ENCODE measurements at places on chromosomes 7 and 10.

DNA sequence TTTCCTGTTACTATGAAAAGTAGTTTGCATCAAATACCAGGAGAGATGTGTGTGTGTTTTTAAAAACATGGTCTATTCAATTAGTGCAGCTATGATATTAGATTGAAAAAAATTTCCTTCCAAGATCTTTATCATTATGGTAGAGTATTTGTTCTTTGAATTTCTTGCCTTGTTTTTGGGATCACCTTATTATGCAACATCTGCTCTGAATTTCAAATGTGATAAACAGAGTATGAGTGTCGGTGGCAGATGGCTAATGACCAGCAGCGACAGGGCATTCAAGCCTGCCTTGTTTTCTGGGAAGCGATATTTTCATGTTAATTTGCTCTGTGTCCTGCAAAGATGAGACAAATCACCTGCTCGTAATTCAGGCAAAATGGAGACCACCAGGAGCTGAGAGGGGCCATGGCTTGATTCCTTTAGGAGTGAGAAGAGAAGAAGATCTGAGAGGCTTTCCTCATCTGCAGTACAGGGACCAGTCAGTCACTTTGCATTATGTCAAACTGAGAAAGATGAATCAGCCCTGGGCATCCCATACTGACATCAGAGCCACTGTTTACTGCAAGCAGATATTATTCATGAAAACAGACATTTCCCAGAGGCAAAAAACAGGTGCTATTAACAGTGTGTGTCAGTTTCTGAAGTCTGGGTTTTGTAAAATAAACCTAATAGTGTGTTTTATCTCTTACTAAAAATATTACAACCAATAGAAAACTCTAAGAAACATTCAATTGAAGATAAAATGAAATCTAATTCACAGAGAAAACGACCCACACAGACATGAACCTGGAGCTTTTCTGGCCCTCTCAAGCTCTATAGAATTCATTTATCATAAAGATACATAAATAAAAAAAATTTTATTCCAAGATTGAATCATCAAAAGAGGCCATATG is 67.6 kb downstream of the CDK6 start:
- DNase-seq: no peak

- no peak for DNase-seq
These were observed 161.7 kb downstream of the AKR1D1 start for GRCh38 chr7:138237995-138238394.

GRCh38 chr10:121460733-121461132 is 137.5 kb downstream of the FGFR2 start:
- DNase-seq: no peak

- DNase-seq: no peak
These were observed 121.2 kb downstream of the WDFY4 start for GRCh38 chr10:48805848-48806247.

DNA sequence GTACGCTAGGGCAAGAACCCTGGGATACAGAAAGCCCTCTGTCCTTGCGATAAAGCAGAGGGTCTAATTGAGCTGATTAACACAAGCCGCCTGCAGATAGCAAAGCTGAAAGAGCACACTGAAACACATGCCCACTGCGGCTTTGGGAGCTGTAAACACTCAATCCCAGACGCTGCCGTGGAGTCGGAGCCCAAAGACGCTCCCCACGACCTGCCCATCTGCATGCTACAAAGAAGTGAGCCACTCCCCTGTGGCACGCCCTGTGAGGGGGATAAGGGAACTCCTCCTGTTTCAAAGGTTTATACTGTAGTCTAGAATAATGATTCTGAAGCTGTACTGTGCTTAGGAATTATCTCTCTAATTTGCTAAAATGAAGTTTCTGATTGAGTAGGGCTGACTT is 985.6 kb upstream of the GHITM start:
- no peak for DNase-seq

- no peak for DNase-seq
These were observed 152.7 kb upstream of the NRP1 start for GRCh38 chr10:33487014-33487776.

- no peak for DNase-seq
These were observed 212.8 kb downstream of the ZNF365 start for GRCh38 chr10:62587011-62587410.

DNA sequence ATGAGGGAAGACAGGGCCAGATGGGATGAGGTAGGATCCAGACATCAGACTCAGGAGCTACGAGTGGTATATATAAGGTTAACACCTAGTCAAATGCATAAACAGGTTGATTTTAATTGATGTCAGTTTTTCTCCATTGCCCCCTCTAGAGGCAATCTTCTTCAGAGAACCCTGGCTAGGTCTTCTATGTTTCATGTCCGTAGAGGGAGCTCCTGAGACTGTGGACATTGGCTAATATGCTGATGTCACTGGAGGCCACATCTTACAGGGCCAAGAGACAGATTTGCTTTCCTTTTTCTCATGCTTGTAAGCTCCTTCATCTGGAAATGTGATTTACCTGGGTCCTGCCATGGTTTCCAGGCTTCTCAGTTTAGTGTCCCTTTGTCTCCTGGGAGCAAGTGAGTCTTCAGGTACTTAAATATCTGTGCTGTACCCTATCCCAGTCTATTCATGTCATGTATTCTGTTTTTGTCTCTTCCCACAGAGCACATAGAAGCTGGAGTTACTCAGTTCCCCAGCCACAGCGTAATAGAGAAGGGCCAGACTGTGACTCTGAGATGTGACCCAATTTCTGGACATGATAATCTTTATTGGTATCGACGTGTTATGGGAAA is 161.6 kb upstream of the PRSS1 start:
- DNase-seq: no peak

DNA sequence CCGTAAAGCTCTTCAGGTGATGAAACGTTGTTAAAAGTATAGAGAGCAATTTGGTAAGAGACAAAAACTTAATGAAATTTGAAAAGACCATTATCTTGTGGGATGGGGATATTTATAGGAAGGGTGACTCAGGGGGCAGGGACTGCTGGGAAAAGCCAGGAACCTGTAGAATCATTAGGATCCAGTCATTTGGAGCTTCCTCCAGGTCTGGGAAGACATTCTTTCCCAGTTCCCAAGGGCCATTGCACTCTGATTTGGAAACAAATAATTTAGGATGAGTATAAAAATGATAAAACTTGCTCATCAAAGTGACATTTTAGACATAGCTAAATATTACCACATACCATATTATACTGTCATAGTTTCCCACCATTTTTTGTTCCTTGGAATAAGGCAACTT is 143.9 kb downstream of the PFKFB3 start:
- no peak for DNase-seq

DNA sequence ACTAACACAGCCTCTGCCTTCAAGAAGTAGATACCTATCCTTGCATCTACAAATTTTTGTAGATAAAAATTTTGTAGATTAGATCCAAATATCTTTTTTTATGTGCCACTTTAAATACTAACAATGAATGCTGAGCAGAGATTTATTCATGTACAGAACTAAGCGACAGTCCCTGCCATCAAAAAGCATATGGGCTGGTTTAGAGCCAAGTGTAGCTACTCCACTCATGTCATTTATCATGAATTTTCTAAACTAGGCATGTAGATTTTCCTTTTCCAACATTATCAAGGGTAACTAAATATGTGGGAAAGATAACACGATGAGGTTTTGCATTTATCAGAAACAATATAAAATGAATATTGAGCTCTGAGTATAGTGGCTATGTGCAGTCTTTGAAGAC is 857.5 kb downstream of the XPNPEP1 start:
- DNase-seq: no peak

- no peak for DNase-seq
These were observed 706 bp downstream of the BUB3 start for GRCh38 chr10:123154711-123155505.

DNA sequence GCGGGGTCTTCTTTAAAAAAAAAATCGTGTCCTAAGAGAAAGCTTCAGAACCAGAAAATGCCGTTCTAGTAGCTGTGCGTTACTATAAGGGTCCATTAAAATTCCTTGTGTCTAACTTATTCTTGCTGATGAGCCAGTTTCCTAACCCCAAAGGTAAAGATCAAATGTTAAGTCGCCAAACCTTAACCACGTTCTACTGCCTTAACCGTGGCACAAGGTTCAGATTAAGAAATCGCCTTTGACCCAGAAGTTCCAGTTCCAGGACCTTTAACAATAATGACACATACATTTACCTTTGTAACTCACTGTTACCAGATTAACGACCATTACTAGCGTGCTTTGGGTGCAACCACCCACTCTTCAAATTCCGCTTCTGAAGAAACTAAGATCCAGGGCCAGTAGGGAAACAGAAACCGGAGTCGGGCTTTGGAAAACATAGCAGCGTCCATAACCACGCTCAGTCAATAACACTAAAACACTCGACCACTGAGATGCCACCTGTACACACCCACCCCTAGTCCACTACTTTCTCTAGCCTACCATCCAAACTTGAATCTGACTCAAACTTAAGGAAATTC is 620 bp downstream of the BET1 start:
- DNase-seq: peak; percentile 25

GRCh38 chr7:126443951-126444350 is 808.8 kb downstream of the GRM8 start:
- no peak for DNase-seq

DNA sequence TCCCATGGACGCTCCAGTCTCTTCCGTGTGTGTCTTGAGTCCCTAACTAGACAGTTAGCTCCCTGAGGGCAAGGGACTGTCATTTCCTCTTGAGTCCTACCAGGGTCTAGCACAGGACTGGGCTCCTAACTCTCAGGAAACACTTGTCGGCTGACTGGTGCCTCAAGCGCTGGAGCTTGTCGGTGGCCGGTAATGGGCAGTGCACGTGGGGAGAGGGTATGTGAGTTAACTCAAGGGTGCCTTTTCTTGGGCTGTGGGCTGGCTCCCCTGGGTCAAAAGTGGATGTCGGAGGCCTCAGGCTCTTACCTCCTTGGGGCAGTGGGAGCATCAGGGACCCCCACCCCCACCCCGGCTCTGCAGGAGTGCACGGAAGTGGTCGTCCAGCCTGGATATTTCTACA is 32.9 kb downstream of the ZNF775 start:
- DNase-seq: no peak

- no peak for DNase-seq
These were observed 119.6 kb downstream of the SORBS1 start for GRCh38 chr10:95441547-95441923.

- no peak for DNase-seq
These were observed 53.6 kb upstream of the WNT16 start for GRCh38 chr7:121275204-121275603.

- DNase-seq: no peak
These were observed 83.5 kb upstream of the PRKG1 start for GRCh38 chr10:50990568-50991455.

GRCh38 chr10:83677795-83678194 is 461.5 kb upstream of the GHITM start:
- DNase-seq: no peak

DNA sequence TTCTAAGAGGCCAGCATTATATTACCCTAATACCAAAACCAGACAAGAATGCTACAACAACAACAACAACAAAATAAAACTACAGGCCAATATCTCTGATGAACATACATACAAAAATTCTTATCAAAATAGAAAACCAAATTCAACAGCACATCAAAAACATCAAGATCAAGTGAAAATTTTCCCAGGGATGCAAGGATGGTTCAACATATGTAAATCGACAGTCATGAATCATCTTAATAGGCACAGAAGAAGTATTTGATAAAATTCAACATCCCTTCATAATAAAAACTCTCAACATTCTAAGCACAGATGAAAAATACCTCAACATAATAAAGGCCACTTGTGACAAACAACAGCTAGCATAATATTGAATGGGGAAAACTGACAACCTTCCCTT is 75.3 kb downstream of the JMJD1C start:
- DNase-seq: no peak

DNA sequence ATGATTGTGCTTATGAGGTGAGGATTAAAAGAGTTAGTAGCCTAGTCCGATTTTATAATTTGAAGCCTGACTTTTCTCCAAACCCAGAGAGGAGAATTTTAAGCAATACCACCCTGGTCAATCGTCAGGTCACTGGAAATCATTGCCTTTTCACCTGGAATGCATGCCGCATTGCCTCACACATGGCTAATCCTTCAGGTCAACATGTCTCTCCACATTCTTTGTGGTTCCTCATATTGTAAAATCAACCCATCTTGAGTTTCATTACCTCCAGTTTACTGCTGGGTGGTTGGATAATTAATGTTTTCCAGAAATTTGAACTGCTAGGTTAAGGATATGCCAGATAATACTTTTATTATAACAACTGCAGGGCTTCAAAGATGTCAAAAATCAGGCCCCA is 55.6 kb upstream of the SEMA3E start:
- no peak for DNase-seq

GRCh38 chr7:132419542-132419941 is 156.7 kb downstream of the PLXNA4 start:
- no peak for DNase-seq

DNA sequence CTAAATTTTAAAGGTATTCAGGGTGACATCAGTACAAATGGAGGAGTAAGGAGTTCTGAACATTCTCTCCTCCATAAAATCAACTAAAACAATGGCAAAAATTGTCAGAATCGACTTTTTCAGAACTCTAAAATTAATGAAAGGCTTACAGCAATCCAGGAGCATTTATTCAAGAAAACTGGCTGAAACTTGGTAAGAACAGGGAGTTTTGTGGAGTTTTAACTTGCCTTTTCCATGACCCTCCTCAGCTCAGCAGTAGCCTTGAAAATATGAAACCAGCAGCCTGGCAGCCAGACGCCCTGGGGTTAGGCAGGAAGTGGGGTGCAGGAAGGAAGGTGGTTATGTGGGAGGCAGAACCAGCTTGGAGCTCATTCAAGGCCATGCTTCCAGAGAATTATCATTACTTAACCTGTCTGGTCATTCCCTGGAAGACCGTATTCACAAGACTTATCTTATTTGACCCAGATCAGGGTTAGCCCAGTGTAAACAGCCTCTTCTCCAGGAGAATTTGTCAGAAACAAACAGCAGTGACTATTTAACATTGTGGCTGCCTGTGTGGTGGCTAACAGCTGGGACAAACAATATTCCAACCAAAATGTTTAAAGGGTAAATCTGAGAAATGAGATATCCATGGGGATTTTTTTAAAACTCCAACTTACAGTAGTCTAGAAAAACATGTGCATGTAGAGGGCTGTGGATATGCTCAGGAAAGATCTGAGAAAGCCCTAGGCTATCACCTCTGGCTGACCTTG is 75.7 kb upstream of the MACROH2A2 start:
- no peak for DNase-seq

- DNase-seq: no peak
These were observed 123.3 kb downstream of the MICU1 start for GRCh38 chr10:72502581-72502980.

DNA sequence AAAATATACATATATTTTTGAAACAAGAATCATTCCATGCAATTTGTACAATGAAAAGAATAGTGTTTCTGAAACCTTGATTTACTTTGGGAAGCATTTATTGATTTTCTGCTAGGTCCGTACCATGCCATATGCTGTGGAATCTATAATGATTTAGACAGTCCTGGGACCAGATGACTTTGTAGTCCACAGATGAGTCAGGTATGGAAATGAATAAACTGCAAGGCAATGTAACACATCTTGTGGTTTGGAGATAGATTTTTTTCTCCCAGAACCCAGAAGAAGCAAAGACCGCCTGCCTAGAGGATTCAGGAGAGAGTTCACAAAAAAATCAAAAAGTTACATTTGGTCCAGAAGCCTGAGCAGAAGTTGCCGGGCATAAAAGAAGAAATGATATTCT is 190.4 kb downstream of the GPR37 start:
- DNase-seq: no peak

GRCh38 chr7:121909716-121910345 is 36.9 kb downstream of the PTPRZ1 start:
- DNase-seq: no peak

- DNase-seq: no peak
These were observed 51.5 kb downstream of the RSU1 start for GRCh38 chr10:16765509-16766375.

Measured in C1 segment of cervical spinal cord (tissue), 14 donors.